Inflammatory macrophage treated with lipopolysaccharide for 1 hour (primary cell): ENCODE measurements at places on chromosomes 5 and 9.

DNA sequence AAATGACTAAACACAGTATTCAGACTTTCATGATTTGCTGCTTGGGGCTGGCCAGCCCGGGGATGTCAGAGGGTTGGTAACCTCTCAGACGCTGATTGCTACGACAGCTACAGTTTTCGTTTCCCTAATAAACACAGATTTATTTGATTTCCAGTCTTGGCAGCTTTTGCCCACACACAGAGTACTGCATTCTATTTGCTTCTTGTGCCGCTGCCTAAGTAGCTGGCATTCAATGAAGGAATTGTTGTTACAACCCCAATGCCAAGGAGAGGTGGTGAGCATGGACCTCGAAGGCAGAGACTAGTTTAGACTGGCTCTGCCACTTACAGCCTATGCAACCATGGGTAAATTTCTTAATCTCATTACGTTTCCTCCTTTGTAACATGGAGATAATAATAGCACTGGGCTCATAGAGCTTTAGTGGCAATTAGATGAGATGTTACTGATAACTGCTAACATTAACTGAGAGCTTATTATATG, 247.1 kb upstream of the PANK3 start:
- no peak for DNase-seq

GRCh38 chr9:133677126-133678010, 41.2 kb downstream of the DBH start:
- DNase-seq: no peak

DNA sequence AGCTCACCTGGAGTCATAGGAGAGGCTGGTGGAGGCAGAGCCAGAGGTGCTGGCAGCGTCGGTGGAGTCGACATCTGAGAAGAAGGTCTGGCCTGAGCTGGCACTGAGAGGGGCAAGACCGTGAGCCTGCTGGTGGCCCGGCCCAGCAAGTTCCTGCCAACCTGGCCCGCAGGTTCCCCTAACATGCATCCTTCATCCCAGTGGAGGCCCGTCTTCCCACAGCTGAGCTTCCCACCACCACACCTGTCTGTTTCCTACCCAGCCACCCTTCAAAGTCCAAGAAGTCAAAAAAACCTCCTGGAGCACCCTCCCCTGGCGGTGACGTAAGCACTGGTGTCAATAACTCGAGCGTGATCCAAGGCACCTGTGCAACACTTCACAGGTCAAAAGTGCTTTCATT, 16.9 kb downstream of the PHF19 start:
- no peak for DNase-seq

DNA sequence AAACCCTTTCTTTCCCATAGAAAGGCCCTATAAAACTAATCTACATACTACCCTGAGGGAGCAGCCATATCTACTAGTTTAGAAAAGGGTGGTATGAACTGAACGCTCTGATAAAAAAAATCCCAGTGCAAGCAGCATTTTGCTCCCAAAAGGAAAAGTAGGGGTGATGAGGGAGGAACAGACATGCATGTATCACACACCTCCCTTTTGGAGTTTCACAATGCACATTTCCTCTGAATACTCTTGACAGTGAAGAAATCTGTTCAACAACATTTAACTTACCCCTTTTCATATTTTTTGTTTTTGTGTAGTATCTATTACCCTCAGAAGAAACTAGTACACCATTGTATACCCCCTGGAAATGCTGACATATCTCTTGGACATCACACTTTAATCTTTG, 411.4 kb downstream of the MAT2B start:
- DNase-seq: peak; percentile 53

DNA sequence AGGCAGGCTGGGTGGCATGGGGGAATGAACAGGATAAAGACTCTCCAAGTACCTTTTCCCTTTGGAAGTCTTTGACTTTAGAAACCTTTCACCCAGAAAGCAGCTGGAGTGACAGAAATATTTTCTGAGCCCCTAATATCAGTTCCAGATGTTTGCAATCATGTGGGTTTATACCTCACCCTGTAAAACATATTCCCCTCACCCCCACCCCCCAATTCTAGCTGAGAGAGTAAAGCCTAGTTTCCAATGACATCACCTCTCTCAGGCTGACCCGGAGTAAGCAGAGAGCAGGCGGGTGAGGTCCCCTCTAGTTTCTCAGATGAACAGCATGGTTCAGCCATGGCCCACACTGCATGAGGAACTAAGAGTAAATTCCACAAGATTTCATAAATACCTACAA, 82.9 kb upstream of the TRIM32 start:
- no peak for DNase-seq

- DNase-seq: no peak
Observed at GRCh38 chr5:32916648-32917047, 205.5 kb downstream of the NPR3 start.
